RPMI7951 (cell line): ENCODE measurements at places on chromosomes 12 and 14. TPM values are rescaled to one million over a fixed set of nuclear protein-coding genes. Genes with fewer than 3 reads are reported as not detected.

DNA sequence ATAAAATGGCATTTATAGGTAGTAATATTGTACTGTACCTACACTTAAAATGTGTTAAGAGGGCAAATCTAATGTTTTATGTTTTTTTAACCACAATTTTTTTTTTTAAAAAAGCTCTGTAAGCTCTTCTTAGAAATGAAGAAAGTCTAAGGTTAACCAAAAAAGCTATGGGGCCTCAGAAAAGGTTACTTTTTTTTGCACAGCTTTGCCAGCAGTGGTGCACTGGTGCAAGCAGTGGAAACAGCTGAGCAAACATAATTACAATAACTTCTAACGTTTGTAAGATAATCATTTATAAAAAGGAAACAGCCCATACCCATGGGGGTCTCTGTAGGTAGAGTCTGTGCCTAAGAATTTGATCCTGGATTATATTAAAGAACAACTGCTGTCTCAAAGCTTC lies 85.1 kb upstream of the NID2 start:
- DNase-seq = no peak

DNA sequence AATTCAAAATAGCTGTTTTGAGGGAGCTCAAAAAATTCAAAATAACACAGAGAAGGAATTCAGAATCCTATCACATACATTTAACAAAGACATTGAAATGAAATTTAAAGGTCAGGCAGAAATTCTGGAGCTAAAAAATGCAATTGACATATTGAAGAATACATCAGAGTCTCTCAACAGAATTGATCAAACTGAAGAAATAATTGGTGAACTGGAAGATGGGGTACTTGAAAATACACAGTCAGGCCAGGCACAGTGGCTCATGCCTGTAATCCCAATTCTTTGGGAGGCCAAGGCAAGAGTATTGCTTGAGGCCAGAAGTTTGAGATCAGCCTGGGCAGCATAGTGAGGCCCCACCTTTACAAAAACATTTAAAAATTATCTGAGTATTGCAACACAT lies 34.1 kb upstream of the DHRS7 start:
- DNase-seq = no peak

DNA sequence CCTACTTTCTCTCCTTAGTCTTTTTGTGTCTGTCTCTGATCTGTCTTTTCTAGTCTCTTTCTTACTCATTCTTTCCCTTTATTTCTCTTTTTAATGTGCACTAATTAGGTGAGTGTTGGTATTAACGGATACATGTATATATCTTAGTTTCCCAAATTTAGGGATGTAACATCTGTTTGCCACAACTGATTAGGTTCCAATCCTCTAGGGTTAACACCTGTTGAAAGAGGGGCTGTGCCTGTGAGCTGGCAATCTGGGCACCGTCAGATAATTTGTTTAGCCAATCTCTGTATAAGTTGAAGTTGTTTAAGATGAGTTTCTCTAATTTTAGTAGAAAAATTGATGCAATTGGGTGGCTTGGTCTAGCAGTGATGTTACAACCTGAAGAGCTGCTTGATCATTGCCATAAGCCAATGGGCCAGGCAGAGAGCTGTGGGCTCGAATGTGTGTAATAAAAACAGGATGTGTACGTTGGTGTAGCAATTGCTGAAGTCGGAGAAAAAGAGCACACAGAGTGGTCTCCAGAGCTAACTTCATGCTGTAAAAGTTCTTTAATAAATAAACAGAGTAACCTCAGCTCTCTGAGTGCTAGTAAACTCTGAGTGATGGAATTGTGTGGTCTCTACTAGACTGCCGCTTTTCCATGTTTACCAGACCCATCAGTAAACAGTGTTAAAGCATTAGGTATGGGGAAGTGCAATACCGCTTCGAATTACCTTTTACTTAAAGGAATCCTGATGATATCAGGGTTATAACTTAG lies 18.3 kb upstream of the LYZ start:
- DNase-seq = no peak

GRCh38 chr12:30485230-30485890 lies 210.3 kb downstream of the IPO8 start:
- no peak for DNase-seq

GRCh38 chr12:108319277-108320234 lies 19.6 kb downstream of the CMKLR1 start:
- DNase-seq = no peak

- DNase-seq = no peak
These were observed 79.6 kb downstream of the PITPNM2 start for GRCh38 chr12:123071099-123071800.

DNA sequence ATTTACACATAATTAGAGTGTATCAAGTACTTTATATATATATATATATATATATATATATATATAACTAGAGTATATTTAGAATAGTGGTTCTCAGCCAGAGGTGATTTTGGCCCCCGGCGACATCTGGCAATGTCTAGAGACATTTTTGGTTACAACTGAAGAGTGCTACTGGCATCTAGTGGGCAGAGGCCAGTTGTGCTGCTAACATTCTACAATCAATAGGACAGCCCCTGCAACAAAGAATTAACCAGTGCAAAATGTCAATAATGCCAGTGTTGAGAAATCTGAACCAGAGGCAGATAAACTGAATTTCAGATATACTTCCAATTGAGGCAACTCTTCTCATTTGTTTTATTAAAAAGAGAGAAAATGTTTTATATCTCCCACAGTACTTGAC lies 8.9 kb downstream of the GTF2A1 start:
- DNase-seq = peak; percentile 7

- no peak for DNase-seq
These were observed 24.2 kb upstream of the HIF1A start for GRCh38 chr14:61671082-61671481.

GRCh38 chr12:101671157-101671791 lies 26.2 kb upstream of the CHPT1 start:
- DNase-seq = no peak

- DNase-seq = no peak
These were observed 272.1 kb upstream of the SEL1L start for GRCh38 chr14:81805785-81806184.

- no peak for DNase-seq
These were observed 18.0 kb upstream of the TCP11L2 start for GRCh38 chr12:106284358-106285105.

- no peak for DNase-seq
These were observed 144.7 kb downstream of the GPHN start for GRCh38 chr14:66652525-66653106.

GRCh38 chr12:108328420-108328819 lies 10.7 kb downstream of the CMKLR1 start:
- peak; percentile 63 for DNase-seq

- no peak for DNase-seq
These were observed 129.1 kb downstream of the NTF3 start for GRCh38 chr12:5561057-5561456.

DNA sequence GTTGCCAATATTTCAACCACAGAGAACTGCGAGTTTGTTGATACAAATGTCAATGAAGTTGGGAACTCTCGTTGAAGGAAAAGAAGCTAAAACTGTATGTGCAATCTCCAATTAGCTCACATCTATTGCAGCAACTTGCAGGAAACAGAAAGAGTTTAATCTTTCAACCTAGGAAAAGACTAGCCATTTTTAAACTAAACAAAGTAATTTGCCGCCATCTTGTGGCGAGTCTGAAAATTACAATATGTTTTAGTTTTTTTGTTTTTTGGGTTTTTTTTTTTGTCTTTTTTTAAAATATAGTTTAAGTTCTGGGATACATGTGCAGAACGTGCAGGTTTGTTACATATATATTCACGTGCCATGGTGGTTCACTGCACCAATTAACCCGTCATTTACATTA lies 131.2 kb upstream of the FOXG1 start:
- DNase-seq = peak; percentile 29

DNA sequence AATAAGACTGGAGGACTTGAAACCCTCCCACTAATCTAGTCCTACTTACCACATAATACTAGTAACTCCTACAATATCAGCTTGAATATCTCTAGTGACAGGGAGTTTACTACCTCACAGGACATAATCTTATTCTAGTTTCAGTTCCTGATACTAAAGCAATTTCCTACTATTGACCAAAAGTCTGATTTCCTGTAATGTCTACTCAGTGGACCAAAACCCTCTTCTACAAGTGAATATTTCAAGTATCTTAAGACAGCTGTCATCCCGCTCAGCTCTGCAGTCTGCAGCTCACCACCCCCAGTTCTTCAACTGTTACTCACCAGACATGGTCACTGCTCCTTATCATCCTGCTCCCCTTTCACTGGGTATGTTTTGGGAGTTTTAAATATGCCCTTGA lies 70.8 kb upstream of the TMCC3 start:
- DNase-seq = no peak

GRCh38 chr12:114995891-114996290 lies 311.9 kb upstream of the TBX3 start:
- peak; percentile 69 for DNase-seq

GRCh38 chr12:113935459-113935858 lies 30.7 kb downstream of the RBM19 start:
- no peak for DNase-seq

GRCh38 chr14:20614038-20614840 lies 23.1 kb upstream of the RNASE12 start:
- DNase-seq = no peak

Gene PIWIL1
- not detected in 2 replicates for total RNA-seq

Gene PPP4R4
- 0.36 and 0.39 TPM in 2 replicates for total RNA-seq

Gene DAO
- not detected in 2 replicates for total RNA-seq

Gene CCDC38
- total RNA-seq = not detected in 2 replicates

Gene FOXN4
- total RNA-seq = not detected in 2 replicates

Gene COQ6
- 24.4 and 42.7 TPM in 2 replicates for total RNA-seq

Gene PSME1
- total RNA-seq = 294 and 310 TPM in 2 replicates
